ENCODE measurements at places on chromosomes 3 and 15.

- DNase-seq = no peak
Measured at GRCh38 chr3:102174312-102174712, 260.5 kb upstream of the ZPLD1 start.

- DNase-seq = no peak
Measured at GRCh38 chr3:35241236-35241635, 398.1 kb upstream of the ARPP21 start.

GRCh38 chr15:70830615-70831014 is 23.3 kb downstream of the LARP6 start:
- no peak for DNase-seq

DNA sequence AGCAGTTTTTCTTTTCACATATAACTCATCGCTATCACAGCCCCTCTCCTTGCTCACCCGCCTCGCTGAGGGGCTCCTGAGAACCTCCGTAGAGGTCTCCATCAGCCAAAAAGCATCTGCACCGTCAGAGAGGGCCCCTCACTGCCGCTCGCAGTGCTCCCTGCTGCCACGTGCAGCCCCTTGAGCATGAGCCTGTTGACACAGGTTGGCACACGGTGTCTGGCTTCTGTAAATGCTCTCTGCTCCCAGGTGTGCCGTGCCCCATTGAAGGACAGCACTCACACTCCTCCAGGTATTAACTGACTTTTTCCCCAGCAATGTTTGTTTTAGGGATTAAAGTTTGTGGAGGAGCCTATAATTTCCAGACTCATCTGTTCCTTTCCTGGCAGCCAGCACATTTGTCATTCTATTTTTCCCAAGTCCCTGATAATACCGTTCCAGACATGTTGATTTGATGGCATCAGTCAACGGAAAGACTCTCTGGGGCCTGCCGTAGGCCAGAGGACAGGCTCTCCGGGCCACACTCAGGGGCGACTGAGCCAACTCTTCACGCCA is 2.1 kb upstream of the FURIN start:
- DNase-seq = no peak

- DNase-seq = no peak
Measured at GRCh38 chr15:67009576-67010569, 55.5 kb upstream of the SMAD3 start.

GRCh38 chr3:165797551-165797950 is 39.7 kb downstream of the BCHE start:
- no peak for DNase-seq

DNA sequence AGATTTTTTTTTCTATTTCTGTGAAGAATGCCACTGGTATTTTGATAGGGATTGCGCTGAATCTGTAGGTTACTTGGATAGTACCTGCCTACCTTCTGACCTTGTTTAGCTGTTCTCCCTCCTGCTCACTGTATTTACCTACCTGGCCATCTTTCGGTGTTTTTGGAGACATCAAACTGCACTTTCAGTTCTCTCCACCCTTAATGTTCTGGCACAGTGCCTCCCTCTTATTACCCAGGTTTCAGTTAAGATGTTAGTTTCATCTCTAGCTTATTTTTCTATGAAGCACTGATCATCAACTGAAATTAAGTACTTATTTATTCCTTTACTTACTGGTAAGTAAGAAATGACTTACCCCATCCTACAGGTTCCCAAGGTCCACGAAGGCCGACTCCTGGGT is 74.4 kb upstream of the KLHL25 start:
- no peak for DNase-seq

DNA sequence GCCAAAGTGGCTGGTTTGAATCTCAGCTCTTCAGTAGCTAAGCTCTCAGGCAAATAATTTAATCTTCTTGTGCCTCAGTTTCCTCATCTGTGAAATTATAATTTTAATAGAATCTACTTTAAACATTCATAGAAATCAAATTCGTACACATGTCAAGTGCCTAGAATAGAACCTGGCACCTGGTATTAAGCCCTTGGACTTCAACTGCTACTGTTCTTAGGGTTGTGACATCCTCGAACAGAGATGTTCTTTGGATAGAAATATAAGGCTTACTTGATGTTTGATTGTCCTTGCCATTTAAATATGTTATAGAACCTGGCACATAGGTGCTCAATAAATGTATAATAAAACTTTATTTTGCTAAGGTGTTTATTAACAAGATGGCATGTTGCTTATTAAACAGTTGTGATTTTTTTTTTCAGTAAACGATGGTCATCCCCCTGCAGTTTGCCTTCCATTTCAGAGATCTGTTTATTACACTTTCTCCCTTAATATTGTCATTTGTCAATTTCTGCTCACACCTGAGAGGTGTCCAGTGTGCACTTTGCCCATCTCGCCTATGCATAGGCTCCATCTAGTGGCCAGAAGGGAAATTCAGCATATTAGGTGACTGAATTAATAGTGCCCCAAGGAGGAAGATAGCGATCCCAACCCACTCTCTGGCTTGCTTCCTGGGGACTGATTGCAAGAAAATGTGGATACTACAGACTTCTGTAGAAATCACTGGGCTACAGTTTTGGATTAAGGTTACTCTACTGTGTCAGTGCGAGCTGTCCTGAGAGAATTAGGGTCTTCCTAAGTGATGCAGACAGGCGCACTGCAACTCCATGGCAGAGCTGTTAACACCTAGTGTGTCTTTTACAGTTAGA is 10.7 kb downstream of the IGF1R start:
- no peak for DNase-seq

DNA sequence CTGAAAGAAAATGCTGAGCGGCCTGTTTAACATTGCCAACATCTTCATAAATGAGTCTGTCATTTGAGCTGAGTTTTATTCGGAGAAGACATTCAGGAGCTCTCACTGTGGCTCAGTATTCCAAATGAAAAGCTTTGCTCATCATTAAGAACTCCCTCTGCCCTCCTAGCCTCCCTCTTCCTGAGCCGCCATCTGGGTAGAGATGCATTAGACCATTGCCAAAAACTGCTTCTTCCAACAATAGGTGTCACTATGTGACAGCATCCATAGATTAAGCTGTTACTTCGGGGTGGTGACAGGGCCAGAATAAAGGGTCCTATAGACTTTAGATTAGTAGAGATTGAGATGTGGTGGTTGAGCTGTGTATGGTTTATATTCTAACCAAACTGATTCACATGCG is 501.4 kb upstream of the NR2F2 start:
- DNase-seq = no peak

DNA sequence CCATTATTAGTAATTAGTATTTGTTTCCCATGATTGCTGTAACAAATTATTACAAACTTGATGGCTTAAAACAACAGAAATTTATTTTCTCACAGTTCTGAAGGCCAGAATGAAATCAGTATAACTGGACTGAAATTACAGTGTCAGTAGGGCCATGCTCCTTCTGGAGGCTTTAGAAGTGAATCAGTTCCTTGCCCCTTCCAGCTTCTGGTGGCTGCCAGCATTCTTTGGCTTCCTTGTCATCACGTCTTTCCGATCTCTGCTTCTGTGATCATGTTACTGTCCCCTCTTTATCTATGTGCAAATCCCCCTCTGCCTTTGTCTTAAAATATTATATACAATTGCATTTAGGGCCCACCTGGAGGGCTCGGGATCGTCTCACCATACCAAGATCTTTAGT is 92.0 kb downstream of the FOXB1 start:
- no peak for DNase-seq
